Activated CD8-positive, alpha-beta memory T cell treated with anti-CD3 and anti-CD28 coated beads, Interleukin-2, amount 50 U/mL, for 48 hours (primary cell): ENCODE measurements at places on chromosomes 6 and 20.

GRCh38 chr20:56247954-56248782 is at the start of gene MC3R:
Gene MC3R (plus strand): TSS chr20:56248732. CDS start chr20:56248844, 112 bp downstream.
- peak; percentile 63 for DNase-seq

- DNase-seq: no peak
These were observed 130.3 kb upstream of the SASH1 start for GRCh38 chr6:148212366-148212765.

GRCh38 chr6:164502833-164503232 is 806.6 kb downstream of the C6orf118 start:
- no peak for DNase-seq

GRCh38 chr6:77774457-77774856 is 121.6 kb downstream of the MEI4 start:
- no peak for DNase-seq

DNA sequence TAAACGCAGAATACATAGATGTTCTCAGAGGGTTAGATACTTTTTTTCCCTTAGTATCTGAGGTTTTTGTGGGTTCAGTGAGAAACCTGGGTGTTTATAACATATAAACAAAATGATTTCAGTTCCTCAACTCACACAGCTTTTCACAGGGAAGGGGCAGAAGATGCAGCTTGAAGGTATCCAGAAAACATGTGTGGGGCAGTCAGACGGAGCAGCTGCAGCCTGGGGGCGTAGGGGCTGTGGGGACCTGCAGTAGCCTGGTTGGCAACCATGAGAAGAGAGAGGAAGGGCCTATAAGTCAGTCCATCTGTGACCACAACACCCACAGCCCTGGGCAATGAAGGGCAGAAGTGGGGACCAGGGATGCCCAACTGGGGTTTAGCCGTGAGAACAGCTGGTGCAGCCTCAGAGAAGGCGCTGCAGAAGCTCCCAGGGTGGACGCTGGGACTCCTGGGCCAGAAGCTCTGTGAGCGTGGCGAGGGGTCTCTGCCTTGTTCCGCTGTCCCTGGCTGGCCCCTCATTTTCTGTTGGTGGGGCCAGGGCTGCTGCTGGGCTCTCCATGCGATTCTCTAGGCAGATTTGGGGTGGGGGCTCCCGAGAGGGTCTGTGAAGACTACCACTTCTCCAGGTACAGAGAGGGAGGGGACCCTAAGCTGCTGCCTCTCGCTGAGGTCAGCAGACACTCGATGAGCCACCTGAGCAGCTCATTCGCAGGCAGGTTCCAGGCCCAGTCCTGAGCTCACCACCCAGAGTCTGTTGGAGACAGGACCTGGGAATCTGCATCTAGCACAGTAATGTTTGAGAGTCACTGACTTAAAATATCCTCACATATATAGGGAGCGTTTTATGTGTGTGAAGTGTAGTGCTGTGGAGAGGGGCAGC is 181.2 kb downstream of the ZDHHC14 start:
- DNase-seq: no peak

DNA sequence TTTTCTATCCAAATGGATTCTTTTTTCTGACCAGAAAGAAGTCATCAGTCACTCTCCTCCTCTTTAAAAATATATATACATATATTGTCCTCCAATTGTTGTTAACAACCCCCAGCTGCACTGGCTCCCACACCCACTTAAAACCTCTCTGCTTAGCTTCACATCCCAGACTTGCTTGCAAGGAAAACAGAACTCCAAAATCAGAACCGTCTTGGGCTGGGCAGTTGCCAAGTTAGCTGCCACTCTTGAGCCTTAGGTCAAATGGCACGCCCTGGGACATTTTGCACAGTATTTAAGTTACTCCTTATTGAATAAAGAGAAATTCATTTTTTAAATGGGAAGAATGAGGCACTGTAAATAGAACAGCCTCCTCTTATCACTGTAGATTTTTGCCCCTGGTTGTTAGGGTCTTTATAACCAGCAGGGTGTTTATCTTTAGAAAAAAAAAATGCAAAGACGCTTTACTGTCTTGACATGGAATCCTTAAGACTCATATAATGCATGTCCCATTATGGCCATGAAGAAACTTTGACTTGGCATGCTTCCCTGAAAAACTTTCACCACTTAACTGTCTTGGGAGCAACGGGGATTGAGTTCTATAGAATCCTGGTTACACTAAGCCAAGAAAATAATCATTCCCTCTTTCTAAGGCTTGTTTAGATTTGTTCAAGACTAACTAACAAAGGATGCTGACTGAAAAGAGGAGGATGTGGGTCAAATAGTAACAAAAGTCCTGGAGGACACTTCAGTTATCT is 204.5 kb downstream of the ISM1 start:
- no peak for DNase-seq

DNA sequence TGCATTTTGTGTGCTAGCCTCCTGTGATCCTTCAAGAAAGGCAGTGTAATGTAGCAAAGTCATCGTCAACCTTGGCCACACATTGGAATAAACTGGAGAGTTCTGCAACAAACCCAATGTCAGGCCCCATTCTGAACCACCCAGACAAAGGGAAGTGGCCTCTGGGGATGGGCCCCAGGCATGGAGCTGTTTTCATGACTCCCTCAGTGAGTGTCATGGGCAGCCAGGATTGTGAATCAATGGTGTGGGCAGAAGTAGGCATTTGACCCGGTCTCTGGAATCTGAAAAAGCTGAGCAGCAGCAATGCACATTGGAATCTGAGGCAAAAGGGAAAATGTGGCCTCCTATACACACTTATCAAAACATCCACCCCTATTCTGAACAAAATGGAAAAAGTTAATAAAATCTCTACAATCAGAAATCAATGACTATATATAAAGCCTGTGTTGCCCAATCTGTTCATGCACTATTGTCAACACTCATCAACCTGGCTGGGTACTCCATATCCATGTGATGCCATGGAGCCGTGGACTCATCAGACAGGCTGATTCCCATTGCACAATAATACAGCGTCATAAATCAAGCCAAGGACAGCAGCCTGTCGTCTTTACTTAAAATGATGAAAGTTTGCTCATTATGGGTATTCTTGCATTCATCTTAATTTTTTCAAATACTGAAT is 134.9 kb upstream of the STMND1 start:
- no peak for DNase-seq

DNA sequence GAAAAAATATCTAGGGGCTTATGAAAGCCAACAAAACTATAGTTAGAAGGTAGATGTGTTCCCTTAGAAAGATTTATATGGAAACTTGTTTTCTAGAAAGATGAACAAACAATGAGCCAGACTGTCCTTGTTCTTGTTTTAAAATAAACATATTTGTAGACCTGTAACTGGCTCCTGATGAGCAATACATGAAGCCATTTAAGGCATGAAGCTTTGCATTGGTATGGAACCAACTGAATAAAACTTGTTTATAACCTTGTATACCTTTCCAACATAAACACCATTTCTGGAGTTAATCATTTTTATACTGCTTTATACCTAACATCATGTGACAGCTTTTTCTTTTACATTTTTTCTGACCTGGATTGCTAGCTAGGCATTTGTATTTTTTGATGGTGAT is 247.8 kb downstream of the PRL start:
- DNase-seq: no peak

DNA sequence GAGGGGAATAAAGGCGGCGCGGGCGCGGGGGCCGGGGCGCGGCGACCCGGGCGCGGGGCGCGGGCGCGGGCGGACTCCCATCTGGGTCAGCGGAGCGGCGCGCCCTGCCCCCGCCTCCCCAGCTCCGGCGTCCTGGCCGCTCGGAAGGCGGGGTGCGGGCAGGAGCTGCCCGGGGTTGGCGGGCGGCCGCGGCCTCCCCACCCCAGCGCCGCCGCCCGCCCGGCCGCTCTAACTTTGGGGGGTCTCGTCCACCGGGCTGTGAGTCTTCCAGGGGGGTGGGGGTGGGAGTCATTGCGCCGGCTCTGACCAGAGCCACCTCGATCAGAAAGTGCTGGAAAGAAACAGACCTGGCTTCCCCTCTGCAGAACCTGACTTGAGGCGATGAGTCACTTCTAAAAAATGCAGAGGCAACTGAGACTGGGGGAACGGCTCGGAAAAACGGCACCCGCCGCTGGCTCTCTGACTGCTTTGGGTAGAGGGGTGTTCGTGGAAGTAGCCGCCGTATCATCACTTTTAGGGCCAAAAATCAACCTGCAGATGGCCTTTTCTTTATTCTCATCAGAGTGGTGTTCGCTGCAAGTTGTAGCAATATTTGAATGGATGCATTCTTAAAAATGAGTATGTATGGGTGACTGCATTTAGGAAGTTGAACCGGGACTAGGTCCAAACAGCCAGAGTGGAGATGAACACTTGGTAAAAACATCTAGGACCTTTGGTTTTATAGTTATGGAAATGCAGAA is 667 bp downstream of the CAP2 start:
- DNase-seq: no peak

DNA sequence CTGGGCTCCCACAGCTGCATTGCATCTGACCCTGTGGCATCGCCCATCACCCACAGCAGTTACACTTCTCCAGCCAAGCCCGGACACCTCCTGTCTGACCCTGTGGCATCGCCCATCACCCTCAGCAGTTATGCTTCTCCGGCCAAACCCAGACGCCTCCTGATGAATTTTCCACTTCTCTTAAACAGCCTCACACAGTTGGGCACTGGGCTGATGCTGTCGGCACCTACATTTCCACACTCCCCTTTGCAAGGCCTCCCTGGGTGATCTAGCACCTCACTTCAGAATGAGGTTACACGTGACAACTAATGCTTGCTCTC is 175.2 kb upstream of the ARID1B start:
- no peak for DNase-seq

DNA sequence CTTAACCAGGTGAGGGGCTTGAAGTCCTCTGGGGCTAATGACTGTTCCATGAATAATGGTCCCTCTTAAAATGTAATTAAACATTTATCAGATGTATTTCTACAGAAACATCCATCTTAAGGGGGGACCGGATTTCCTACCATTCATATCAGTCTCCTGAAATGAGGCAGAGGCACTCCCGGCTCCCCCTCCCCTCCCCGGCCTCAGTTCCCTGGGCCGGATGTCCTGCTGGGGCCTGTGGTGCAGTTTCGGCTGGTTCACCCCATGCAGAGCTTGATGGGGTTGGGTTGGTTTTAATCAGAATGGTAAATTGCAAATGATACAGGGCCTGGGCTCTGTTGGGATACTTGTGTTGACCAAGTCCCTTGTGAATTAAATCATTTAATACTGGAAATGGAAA is 349.4 kb downstream of the PREX1 start:
- no peak for DNase-seq

DNA sequence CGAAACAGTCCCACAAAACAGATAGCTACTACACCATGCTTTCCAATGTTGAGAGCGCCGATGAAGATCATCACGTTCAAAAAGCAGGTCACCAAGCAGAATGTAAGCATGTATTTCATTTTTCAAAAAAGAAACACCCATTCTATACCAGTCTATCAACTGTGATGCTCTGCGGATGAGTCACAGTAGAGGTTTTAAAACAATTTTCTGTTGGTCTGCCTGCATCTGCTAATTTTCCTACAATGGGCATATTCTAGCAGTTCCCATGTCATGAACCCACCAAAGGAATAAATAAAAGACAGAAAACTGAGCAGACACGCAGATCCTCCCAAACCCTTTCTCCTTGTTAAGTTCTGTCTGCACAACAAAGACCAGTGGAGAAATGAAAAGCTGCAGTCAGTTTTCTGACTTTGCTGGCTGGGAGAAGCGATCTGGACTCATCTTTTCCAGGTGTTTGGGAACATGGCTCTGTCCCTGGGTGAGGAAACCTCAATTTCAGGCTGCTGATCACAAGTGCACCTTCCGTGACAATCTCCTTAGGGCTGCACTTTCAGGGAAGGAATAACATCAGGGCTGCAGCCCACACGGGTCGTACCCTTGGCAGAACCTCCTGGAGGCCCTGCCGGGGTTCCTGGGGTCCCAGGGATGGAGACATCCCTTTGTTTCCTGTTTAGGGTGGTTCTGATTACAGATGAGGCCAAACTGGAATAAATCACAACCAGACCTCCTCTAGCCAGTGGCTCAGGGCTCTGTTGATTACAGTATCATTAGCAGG is 200.1 kb downstream of the BMP7 start:
- DNase-seq: no peak

DNA sequence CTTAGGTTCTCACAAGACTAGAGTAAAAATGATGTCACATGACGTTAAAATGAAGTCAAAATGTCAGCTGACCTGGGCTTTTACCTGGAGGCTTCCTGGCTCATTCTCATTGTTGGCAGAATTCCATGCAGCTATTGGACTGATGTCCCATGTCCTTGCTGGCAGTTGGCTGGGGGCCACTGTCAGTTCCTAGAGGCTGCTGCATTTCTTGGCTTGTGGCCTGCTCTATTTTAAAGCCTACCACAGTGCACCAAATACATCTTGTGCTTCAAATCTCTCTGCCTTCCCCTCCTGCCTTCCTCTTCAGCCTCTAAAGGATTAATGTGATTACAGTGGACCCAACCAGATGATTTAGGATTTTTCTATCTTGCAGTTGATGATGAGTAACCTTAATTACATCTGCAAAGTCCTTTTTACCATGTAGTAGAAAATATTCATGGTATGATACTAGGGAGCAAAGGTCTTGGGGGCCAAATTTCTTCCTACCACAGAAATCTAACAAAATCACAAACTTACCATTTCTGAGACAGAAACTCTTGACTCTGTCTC is 81.9 kb downstream of the FIG4 start:
- no peak for DNase-seq

GRCh38 chr6:132072831-132073230 is 121.7 kb upstream of the CCN2 start:
- no peak for DNase-seq

DNA sequence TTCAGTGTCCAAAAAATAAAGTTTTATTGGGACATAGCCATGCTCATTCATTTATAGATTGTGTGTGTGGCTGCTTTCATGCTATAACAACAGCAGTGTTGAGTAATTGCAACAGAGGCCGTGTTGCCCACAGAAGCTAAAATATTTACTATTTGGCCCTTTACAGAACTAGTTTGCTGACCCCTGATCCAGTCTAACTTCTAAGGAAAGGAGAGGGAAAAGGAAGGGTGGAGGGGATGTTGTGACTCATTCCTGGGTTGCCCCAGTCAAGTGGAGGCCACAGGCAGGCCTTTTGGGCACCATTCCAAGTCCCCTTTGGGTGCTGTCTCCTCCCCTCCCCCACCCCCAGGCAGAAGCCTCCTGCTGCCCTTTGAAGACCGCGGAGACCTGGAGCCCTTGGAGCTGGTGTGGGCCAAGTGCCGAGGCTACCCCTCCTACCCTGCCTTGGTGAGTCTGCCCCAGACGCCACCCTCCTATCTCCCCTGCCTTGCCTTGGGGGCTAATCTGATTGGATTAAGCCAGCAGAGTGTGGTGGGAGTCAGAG is 28.4 kb downstream of the BRPF3 start:
- no peak for DNase-seq

DNA sequence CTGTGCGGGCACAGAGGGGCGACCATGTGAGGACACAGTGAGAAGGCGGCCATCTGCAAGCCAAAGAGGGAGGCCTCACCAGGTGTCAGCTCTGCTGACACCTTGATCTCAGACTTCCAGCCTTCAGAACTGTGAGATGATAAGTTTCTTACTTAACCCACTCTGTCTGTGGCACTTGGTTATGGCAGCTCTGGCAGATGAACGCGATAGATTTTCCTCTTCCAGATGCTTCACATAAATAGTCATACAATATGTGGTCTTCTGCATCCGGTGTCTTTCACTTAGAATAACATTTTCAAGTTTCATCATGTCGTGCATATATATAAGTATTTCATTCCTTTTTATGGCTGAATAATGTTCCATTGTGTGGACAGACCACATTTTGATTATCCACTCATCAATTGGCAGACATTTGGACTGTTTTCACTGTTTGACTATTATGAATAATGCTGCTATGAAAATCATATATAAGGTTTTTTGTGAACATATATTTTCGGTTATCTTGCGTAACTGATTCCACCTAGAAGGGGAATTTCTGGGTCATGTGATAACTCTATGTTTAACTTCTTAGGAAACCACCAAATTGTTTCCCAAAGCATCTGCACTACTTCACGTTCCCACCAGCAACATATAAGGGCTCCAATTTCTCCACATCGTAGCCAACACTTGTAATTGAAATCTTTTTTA is 30.2 kb downstream of the PRR18 start:
- DNase-seq: no peak
